CD4-positive, alpha-beta T cell treated with Interleukin-2 at 100 ng/mL for 4 hours (primary cell): ENCODE measurements at places on chromosomes 2 and 18.

- DNase-seq: no peak
These were observed 33.6 kb downstream of the FARP2 start for GRCh38 chr2:241389697-241390096.

DNA sequence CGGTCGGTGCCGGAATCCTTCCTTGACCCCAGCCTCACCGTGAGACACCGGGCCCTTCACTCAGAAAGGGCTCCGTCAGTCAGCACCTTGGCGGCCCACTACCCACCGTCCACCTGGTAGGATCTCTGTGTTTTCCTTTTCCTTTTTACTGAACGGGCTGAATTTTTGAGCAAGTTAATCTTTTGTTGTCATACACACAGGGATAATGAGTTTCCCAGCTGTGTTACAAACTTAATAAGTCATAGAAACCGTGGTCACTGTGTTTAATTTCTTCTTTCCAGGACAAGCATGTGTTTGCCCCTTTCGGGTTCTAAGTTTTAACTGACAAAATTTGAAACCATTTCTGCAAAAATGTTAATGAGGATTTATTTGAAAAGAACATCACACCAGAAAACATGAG lies 39.0 kb upstream of the TPO start:
- no peak for DNase-seq

DNA sequence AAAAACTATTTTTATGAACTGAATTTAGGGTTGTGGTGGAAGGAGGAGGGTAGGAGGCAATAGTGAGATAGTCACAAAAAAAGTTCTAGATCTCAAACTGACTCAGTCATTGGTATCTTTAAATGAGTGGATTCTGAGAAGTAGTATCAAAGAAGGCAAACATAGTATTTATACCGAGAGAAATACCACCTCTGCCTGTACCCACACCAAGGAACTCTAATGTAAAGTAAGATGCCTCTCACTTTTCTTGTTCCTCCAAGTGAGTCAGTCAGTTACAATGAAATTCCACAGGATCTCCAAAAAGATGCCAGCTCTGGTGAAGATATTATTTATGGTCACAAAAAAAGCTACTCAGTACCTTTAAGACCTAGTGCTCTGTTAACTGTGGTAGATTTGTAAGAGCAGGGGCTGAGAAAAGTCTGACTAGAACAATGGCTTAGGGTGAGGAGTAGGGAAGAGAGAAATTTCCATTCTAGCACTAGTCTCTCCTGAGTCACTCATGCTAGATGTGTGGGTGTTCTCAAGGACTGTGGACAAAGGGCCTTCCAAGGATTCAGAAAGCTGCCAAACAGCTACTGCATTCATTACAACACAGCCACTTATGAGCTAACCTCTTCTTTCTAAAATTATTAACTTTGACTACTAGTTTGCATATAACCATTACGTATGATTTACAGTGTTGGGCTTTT lies 36.3 kb downstream of the YWHAQ start:
- peak; percentile 60 for DNase-seq

DNA sequence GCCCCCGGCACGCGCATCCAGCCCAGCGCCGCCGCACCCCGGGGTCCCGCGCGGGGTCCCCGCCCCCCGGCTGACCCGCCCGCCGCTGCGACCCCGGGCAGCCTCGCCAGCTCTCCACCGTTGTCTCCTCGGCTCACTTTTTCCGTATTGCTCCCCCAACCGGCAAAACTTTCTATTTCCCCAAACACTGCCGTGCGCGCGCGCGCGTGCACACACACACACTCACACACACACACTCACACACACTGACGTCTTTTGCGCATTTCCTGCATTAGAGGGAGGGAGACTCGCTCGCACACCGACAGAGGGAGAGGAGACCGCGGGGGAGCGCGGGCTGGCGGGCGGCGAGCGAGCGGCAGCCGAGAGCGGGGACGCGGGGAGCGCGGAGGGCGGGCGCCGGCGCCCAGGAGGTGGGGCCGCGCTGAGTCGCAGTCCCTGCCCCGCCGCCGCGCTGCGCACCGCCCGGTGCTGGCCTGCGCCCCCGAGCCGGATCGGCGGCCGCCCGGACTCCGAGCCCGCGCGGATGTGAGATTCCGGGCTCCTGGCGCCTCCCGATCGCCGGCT lies 542 bp upstream of the PRKCE start:
- DNase-seq: peak; percentile 97

GRCh38 chr2:176111309-176111663 lies 4.2 kb downstream of the HOXD11 start:
- DNase-seq: no peak

DNA sequence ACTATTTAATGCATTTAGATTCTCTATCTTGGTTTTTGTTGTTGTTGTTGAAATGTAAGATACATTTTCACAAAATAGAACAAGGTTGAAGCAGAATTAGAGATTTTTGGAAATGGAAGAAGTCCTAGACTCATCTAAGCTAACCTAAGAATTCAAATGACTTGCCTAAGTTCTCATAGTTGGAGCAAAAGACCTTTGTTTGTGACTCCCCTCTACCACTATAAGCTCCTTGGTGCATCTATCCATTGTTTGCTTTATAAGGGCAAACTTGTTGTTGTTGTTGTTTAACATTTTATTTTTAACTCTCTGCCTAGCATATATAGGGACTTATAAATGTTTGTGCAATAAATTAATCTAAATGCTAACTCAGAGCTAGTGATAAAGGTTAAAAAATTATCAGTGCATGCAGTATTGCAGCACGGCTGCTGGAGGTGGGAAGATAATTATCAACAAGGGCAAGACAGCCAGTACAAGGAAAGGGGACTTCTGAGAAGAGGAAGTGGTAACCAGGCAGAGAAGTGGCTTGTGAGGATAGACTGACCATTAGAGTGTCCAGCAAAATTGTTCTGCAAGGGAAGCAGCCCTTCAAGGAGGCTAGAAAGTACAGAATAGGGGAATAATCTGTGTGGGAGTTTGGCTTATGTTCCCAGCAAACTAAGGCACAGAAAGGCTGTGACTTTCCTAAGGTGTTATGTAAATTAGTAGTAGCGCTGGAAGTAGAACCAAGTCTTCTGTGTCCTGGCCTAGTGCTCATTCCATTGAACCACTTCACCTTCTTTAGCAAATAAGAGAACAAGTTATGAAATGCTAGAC lies 38.1 kb upstream of the ACYP2 start:
- no peak for DNase-seq

- DNase-seq: peak; percentile 51
These were observed 92.6 kb downstream of the ACTR2 start for GRCh38 chr2:65320042-65320725.

DNA sequence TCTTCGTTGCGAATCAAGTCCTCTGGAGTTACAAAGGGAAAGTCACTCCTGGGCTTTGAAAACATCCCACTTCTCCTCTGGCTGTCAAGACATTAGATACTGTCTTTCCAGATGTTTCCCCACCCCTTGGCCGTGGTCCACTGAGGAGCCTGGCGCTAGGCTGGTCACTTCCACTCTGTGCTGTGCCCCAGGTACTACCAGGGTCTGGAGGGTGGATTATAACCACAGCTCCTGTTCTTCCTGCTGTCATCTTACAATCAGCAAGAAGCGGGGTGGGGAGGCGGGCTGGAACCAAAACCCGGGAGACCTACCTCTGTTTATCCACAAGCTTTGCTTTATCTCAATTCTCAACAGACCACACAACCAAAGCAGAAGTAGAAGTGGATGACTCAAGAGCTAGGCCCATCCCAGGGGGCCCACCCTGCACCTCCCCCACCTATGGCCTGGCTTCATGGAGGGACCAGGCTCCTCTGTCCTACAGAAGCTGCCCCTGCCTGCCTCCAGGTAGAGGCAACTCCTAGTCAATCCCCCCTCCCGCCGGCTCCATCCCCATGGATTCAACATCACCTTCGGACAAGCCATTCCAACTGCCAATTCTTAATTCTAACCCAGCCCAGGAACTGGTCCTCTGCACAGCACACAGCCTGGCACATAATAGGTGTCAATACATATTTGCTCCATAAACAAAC lies 17.8 kb downstream of the SMAD7 start:
- no peak for DNase-seq
